ENCODE measurements at places on chromosomes 2 and 18.

DNA sequence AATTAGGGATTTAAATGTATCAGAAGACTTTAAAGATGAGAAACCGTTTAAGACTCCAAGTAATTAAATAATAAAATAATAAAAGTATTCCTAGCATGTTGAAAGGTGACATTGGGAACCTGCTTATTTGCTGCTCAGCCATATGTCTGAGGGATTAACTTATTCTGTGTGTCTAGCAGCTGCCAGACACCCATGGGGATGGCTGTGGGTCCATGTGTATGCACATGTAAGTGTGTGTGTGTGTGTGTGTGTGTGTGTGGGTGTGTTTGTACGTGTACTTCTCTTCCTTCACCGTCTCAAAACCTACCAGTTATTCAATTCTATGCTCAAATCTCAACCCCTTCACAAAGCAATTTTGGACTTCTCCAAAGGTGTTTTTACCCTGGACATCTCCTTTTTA, 124.5 kb downstream of the SETBP1 start:
- no peak for DNase-seq

DNA sequence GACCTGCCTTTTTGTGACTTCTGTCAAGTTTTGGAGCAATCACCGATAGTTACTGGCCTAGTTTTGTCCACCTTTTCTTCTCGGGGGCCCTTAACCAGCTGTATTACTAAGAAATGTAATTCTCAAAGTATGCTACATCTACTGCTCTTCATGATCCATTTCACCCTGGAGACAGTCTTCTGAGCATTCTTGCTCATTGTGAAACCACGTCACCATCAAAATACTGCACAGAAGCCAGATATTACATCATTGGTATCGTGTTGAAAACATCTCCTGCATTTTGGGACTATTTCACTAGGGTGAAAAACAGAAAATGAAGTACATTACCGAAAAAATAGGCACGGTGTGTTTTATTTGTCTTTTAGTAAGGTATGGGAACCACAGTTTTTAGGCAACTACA, 11.7 kb downstream of the LYPD6B start:
- DNase-seq: peak; percentile 70

DNA sequence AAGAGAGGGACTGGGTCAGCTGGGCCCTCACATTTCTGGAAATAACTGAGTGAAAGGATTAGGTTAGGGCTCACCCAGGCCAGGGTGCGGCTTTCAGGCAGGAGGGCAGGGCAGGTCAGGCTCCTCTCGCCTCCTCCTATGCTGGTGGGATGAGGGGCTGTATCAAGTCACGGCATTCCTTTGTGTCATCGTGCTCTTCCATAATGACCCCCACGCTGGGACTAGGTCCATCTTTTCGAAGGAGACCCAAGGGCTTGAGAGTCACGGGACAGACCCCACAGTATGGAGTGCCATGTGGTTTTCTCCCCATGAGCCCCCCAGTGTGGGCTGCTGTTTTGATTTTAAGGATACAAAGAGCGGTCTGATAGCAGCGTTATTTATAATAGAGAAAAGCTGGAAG, 137.8 kb upstream of the COPS8 start:
- DNase-seq: no peak

DNA sequence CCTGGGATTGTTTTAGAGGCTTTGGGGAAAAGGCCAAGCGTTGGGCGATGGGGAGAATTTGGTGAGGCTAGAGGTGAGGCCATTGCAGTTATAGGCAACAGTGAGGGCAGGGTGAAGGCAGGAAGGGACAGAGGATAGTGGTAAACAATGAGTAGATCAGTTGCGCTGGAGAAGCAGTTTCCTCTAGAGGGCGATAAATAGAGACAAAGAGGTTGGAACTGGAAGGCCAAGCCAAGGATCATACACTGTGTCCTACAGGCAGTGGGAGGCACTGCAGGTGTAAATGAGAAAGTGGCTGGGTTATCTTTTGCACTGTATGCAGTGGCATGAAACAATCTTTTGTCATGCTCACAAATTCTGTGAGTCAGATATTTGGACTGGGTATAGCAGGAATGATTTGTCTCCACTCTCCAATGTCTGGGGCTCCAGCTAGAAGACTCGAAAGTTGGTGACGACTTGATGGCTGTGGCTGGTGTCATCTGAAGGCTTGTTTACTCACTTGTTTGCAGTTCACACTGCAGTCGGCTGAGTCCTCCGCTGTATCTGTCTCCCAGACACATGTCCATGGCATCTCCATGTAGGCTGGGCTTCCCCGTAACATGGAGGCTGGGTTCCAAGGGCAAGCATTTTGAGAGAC, 82.1 kb downstream of the TNP1 start:
- DNase-seq: peak; percentile 70

DNA sequence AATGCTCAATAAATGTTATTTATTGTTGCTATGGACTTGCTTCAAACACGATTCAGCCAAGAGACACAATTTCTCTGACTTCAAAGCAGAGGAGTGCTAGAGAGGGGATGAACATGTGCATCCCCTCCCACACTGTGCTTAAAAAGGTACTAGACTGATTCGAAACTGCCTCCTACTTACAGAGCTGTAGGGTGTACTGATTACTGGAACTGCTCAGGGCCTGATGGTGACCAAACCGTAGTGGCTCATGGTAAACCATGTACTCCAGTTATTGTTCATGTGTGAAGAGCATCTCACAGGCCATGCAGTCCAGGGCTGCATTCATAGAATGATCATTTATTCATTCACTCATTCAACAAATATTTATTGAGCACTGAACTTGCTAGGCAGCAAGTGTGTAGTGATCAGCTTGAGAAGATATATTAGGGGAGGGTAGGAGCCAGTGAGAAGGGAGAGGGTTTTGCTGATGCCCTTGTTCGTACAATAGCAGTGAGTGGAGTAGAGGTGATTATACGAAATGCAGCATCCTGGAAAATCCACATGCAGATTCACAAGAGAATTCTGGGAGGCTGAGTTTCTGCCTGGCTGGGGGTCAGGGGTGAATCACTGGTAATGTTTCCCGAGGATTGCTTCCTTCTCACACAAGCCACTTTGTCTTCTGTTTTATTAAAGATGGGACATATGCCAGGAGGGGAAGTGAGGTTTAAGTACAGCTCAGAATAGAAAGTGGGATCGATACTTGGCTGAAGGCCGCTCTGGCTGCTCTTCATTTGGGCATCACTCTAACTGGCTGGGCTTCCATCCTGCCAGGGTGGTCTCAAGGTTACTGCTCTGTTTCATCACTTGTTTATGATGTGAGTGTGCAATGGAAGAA, 245.4 kb downstream of the RAD51AP2 start:
- no peak for DNase-seq

DNA sequence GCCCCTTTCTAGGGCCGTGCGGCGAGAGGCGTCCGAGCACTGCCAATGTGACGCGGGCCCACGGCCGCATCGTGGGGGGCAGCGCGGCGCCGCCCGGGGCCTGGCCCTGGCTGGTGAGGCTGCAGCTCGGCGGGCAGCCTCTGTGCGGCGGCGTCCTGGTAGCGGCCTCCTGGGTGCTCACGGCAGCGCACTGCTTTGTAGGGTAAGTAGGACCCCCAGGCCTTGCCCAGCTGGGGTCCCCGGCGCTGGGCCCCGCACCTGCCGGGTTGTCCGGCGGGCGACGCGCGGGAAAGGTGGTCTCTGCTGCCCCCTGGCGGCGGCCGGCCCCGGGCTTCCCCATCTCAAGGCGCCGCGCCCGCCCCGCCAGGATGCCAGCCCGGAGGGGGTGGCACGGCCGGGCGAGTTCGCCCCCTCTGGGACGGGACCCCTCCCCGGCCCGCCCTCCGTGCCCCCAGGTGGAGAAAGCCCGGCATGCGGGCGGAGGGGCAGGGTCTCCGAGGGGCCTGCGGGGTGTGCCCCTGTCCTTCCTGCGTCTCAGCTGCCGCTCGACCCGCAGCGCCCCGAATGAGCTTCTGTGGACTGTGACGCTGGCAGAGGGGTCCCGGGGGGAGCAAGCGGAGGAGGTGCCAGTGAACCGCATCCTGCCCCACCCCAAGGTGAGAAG, 1.9 kb downstream of the PRSS56 start:
- peak; percentile 54 for DNase-seq

DNA sequence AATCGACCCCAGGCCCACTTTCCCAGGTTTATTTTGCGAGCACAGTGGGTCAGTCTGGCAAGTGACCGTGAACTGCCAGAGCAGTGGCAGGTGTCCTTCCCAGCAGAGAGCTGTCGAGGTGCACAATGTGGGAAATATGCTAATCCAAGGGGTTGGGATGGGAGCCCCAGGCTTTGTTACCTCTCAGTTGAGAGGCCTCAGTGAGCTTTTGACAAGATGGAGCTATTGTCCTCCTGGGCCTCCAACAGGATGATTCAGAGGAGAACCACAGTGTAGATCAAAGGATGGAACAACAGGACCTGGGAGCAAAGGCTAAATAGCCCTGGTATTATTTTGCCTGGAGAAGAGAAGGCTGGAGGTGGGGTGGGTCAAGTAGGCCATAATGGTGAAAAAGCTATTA, 150.8 kb downstream of the NCKAP5 start:
- DNase-seq: no peak

DNA sequence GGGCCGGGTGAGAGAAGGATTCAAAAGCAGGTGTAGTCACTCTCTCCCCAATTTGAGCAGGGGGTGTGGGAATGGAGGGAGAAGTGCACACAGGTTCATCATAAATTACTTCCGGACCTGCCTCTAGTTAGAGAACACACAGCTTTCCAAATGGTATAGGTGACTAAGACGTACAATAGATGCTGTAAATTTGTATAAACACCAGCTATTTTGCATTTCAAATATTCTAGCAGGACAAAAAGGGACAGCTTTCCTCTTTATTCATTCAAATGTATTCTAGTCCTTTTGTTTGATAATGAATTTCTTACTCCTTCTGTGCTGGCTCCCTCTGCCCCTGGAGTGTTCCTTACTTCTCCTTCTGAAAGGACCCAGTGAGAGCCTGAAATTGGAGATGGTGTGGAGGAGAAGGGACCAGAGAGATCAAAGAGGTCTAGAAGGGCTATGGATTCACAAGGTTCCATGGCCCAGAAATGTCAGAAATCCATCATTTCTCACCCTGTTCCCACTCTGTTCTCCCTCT, 53.2 kb upstream of the SH3BP4 start:
- no peak for DNase-seq

DNA sequence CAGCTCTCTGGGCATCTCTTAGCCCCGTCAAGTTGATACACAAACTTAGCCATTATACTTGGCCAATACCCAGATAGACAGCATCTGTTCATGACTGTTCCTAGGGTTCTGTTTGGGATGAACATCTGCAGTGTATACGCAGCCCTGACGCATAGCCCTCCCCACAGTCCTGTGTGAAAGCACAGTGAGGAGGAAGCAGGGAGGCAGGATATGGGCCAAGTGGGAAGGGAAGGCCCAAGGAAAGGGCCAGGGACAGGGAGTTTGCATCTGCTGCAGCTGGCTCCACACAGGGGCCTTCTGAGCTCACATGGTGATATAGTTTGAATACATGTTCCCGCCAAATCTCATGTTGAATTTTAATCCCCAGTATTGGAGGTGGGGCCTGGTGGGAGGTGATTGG, 80.2 kb downstream of the CMPK2 start:
- no peak for DNase-seq

DNA sequence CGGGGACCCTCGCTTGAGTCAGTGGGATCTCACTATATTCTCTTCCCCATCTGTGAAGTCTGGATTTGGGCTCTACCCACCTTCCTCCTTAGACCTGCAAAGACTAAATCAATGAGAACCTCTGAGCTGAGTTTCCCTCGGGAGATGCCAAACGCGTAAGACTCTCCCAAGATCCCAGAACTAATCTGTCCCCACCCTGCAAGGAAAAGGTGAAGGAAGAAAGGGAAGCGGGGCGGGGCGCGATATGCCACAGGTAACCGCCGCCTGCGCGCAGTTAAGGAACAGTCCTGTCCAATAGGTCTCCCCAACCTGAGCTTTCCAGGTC, 780 bp downstream of the SRD5A2 start:
- DNase-seq: no peak

DNA sequence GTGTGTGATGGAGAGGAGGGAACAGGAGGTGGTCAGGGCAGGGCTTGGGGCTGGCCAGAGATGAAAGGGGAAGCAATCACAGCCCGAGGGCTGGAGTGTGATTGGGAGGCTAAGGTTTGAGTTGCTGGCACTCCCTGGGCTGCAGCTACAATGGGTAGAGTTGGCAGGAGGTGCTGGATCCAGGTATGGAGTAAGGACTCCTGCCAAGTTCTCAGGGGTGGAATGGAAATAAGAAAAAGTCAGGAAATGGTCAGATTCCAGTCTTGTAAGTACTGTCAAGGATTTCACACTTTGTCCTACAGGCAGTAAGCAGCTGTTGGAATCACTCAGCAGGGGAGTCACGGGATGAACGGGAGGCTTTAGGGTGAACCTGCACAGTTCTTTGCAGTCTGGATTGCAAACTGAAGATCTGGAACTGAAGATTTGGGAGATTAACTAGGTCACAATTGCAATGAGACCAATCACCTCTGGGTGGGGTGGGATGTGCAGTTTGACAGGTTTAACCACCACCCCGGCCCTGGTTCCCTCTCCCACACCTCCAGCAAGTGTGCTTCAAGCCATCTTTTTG, 10.9 kb upstream of the INPP5D start:
- no peak for DNase-seq

DNA sequence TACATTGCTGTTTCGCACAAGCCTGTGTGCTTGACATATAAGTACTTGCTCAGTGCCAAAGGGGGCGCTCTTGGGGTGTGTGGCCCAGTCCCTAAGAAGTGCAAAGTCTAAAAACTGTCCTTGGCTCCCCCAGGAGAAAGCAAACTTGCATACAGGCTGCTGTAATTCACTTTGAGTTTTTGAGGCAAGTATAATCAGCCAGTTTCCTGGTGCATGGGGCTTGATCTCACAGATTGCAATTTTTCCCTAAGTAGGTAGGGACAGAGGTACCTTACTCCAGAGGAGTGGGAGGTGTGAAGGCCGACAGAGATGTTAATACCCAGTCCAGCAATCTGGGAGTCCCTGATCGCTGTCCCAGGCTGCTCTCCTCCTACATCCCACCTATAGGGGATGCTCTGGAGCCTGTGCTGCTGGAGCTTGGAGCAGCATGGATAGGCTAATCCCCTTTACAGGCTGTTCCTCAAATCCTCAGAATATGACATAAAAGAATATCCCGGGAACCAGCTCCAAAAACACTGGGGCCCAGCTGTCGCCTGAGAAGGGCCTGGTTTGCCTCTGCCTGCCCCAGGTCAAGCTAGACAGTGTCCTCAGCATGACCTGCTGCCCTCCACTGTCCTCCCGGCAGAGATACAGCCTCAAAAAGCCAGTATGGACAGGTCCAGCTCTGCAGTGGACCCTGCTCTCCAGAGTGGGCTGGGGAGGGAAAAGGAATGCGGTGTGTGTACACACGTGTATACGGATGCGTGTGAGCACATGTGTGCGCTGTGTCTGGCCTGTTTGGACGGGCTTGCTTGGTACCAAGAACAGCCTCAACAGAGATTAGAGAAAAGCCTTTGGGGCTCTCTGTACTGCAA, 136.5 kb upstream of the HAAO start:
- DNase-seq: peak; percentile 12

- peak; percentile 49 for DNase-seq
Measured at GRCh38 chr2:220687231-220687843, 884.8 kb downstream of the EPHA4 start.

GRCh38 chr18:67875060-67875459, 358.5 kb upstream of the DSEL start:
- DNase-seq: no peak

DNA sequence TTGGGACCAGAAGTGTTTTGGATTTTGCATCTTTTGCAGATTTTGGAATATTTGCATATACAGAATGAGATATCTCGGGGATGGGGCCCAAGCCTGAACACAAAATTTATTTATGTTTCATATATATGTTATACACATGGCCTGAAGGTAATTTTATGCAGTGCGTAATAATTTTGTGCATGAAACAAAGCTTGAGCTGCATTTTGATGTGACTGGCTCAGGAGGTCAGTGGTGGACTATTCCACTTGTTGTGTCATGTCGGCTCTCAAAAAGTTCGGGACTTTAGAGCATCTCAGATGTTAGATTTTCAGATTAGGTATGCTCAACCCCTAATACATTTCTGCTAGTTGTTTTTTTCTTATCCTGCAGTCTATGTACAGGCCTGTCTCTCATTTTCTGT, 145.4 kb downstream of the FAM210A start:
- DNase-seq: no peak

All from activated CD4-positive, alpha-beta T cell treated with anti-CD3 and anti-CD28 coated beads, Interleukin-2, amount 50 U/mL, for 16 hours (primary cell).